ENCODE measurements at places on chromosomes 1 and 21.

DNA sequence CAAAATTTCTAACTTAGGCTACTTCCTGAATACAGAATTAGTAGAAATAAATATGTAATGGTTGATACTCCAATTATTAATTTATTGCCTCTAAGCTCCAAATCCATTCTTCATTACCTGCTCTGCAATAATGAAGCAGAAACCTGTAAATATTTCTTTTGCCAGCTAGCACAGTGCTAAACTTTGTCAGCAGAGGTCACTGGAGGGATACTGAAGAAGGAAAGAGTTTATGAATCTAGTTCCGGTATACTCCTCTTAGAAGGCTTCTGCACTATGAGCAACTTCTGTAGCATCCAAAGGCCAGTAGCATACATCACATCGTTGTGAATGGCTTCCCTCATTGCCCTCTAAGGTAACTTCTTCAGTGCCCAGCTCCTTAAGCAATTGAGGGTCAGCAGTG is 81.0 kb upstream of the LHX8 start:
- no peak for DNase-seq

- DNase-seq, result no peak
Measured at GRCh38 chr1:12600880-12601633, 17.0 kb downstream of the DHRS3 start.

DNA sequence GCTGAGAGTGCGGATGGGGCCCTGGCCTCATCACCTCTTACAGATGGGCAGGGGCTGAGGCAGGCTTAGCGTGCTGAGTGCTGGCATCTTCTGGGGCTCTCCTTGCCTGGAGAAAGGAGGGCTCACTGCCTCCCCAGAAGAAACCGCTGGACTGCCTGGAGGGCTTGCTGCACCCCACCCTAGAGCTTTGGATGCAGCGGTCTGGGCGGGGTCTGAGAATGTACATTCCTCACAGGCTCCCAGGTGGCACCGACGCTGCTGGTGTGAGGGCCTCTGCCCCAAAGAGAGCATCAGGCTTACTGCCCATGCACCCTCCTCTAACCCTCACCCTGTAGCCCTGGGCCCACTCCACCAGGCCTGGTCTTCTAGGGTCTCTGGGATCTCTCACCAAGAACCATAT is 51.1 kb downstream of the RAP1GAP start:
- DNase-seq, result no peak

DNA sequence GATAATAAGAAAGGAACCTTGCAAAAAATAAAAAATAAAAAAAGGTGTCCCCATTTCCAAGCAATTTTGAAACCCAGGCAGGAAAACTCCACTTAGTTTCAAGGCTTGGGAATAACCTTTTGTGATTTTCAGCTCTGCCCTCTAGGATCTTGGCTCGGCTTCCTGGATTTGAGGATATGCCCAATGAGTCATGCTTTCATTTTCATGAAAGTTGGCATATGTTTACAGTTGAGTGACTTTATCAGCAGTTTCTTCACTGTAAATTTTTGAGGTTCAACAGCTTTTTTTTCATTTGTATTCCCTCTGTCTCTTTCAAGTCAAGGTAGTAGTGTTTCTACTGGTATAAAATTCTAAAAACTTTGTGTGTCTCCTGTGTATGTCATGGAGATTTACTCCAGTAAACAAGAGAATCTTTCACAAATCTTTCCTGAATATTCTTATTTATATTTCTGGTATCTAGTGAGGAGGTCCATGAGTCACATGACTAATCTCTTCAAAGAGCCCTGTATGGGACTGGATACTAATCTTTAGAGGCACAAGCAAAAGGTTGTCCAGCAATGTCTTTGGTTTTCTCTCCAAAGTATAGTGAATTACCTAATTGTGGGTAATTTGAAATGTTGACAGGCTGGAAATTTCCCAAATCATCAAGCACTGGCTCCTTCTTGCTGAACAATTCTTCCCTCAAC is 335.3 kb downstream of the BRINP2 start:
- DNase-seq, result no peak

Measured in stimulated activated CD8-positive, alpha-beta memory T cell treated with anti-CD3 and anti-CD28 coated beads, Interleukin-4, amount 100 ng/mL, for 4 hours (primary cell).